CD4-positive, alpha-beta T cell (primary cell): ENCODE measurements at places on chromosomes 7 and 10. TPM values are rescaled to one million over a fixed set of nuclear protein-coding genes. Genes with fewer than 3 reads are reported as not detected.
A peak's percentile ranks its signal among the peaks of the same experiment; 100 is the strongest.

DNA sequence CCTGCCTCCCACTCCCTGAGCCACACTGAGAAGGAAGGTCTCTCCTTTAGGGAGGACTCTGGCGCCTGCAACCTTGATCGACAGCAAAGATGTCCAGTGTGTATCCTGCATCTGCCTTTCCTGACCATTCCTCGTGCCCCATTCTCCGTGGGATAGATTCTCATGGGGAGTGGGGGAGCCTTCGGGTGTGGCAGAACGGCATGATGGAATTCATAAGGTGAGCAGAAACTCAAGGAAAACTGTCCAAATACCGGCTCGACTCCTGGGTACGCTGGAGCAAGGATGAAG, 636 bp upstream of the RARRES2 start:
- DNase-seq: no peak

DNA sequence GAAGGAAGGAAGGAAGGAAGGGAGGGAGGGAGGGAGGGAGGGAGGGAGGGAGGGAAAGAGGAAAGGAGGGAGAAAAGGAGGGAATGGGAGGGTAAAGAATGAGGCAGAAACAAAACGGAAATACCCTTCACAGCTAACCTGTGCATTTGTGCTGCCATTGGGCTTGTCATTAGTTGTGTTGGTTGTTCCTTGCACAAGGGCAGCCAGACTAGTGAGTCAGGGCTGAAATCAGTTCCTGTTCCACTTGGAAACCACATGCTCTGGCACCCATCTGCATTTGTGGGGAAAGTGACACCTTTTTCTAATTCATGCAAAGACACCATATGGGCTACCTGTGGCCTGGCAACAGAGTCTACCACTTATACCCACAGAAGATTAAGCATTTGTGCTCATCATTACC, 1004.0 kb upstream of the C7orf33 start:
- DNase-seq: no peak

CRHR2 gene
- total RNA-seq: not detected

DNA sequence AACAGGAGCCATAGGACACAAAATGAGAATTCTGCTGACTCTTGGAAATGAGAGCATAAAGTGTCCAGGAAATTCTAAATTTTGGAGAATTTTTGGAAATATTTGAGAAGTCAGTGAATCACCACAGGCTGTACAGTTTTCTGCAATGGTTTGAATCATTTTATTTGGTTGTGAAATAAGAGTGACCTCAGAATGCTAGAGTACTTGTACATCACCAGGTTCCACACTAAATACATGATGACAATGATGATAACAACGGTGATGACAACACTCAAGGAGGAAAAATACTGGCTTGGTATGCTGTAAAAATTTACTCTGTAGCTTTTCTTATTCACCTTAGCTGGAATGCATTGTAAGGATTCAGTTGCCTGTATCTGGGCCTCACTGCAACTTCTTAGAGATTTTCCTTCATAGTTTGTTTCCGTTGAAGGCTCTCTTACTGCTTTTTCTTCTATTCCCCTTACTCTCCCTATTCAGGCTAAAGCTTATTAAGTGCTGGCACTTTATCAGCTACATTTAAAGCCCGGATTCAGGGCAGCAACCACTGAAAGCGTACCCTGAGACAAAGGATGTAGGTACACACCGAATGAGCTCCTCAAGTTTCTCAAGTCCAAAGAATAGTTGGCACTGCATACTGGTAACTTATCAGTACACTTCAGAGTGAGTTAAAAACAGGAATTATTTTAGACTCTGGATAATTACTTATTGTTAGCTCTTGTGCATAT, 30.2 kb upstream of the NME8 start:
- no peak for DNase-seq

GRCh38 chr7:157032644-157033482, 22.4 kb upstream of the MNX1 start:
- no peak for DNase-seq

GRCh38 chr7:151339651-151340382, 1.8 kb upstream of the NUB1 start:
- no peak for DNase-seq

GRCh38 chr7:74355091-74355490, 65.9 kb downstream of the CLIP2 start:
- DNase-seq: no peak

TMEM176B gene
- total RNA-seq: not detected

DNA sequence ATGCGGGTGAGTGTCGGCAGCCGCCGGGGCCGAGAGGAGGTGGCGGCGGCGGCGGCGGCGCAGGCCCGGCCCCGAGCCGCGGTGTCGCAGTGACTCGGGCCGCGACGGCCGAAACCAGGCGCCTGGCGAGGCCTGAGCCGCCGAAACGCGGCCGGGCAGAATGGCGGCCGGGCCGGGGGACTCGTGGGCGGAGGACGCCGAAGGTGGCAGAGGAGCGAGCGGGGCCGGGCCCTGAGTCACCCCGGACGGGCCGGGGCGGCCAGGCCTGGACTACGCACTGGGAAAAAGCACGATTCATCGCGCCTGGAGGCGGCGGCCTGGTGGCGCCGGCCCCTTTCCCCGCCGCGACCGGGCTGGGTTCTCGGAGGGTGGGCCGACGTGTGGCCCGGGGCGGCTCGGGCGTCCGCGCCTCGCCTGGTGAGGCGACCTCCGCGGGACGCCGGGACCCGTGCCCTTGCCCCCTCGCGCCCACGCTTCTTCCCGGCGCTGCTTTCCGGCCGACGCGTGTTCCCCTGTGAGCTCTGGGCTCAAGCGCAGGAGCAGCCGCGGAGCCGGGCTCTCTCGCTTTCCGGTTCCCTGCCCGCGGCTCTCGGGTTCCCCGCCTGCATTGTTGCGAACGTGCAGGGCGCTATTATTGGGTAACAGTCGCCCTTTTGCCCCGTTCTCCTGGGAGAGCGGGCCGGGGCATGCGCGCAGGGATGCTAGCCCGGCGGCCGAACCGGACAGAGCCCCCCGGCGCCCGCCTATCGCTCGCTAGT, 500 bp downstream of the CUL1 start:
- peak; percentile 69 for DNase-seq

DNA sequence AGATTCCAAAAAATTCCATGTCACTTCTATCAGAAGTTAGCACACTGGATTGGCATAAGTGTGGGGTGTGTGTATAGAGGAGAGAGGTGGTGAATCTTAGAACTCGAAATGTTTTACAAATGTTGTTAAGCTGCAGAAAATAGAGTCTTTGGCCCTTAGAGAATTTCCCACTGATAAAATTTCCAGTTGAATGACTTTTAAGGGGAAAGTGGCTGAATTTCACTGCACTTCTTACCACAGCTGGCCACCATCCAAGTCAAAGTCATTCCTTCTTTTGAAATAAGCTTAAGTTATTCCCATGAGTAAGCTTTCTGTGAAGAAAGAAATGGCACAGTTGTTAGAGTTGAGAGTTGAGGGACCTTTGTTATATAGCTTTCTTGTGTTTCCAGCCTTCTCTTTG, 13.9 kb downstream of the VCL start:
- no peak for DNase-seq

TSC22D4 gene
- 36.5 TPM for total RNA-seq

OLAH gene
- total RNA-seq: 0.34 TPM

ZNF789 gene
- 11.5 TPM for total RNA-seq

KEL gene
- total RNA-seq: 0.19 TPM

DNA sequence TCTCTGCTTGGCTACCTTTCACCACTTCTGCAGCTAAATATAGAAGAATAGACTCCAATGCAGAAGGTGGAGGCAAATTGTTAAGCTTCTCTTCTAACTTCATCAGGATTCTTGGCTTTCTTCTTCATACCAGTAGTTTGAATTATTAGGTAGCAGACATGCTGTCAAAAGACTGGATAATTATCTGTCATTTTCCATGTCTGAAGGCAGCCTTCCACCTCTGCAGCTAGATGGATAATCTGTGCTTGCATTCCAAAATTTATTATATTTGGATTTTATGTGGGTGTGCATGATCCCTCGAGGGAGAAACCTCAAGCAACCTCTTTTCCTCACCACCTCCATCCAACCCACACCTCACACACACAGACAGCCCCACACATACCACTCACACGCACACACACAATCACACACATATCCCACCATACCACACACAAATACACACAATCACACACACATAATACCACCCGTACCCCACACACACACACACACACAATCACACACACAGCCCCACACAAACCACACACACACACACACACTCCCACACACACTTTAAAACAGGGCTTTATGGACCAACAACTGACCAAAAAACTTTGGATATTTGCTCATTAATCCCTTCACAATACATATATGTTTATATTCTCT, 145.0 kb downstream of the C7orf25 start:
- DNase-seq: no peak

- DNase-seq: no peak
These were observed 42.2 kb upstream of the NRF1 start for GRCh38 chr7:129569326-129569725.
